ENCODE measurements at places on chromosomes 16 and 17.
A peak's percentile ranks its signal among the peaks of the same experiment; 100 is the strongest.

DNA sequence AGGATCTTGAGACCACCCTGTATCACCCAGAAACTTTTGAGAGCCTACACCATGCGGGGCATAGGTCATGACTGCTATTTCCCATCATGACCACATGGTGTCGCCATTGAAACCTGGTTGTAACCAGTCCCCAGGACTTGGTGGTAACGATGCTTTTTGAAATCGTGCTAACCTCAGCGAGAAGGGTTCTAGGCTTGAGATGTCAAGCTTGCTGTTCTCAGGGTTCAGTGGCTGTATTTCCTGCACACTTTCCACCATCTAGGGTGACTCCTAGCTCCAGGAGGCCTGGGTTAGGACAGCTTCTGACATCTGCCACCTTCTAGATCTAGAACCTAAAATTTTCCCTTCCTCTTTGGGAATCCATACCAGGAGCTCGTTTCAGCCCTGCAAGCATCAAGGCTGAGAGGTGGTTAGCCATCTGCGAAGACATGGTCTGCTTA is 13.0 kb upstream of the SPNS3 start:
- peak; percentile 59 for DNase-seq
- H3K36me3 ChIP-seq, result no peaks in the 10 kb centered on the region
- H3K4me3 ChIP-seq, result no peak overlapping the region
- H3K4me1 ChIP-seq, result peaks cover 4% of the 10 kb centered on the region
- H3K27ac ChIP-seq, result no peak overlapping the region

DNA sequence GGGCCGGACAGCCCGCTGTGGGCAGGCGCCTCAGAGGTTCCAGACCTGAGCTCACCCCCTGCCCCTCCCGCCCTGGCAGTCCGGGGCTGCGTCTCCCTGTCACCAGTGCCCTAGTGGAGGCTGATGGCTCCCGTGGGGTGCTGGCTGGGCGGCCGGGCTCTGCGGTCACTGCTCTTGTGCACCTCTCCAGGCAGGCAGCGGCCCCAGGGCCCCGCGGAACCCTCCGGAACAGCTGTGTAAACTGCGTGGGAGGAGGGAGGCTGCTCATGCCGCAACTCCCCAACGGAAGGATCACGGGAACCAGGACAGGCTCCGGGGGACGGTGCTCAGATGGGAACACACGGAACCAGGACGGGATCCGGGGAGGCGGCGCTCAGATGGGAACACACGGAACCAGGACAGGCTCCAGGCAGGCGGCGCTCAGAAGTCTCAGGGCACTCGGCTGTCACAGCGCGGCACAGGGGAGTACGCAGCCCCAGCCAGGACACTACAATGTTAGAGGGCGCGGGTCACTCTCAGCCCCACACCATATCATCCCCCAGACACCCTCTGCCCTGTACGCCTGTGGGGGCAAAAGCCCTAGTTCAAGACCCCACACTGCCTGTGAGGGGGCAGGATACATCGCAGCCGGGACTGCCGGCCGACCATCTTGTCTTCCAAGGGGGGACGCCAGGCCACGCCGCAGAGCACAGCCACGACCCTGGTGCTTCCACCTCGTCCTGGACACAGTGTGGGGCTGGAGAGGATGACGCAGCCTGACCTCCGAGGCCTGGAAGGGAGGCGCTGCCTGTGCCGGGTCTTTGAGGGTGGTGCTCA is 74.0 kb upstream of the GNG13 start:
- H3K4me3 ChIP-seq, result no peak overlapping the region
- H3K4me1 ChIP-seq, result no peaks in the 10 kb centered on the region
- no peak overlapping the region for H3K27ac ChIP-seq
- no peaks in the 10 kb centered on the region for H3K27me3 ChIP-seq
- H3K36me3 ChIP-seq, result no peaks in the 10 kb centered on the region

GRCh38 chr17:50466371-50467113 is 2.1 kb downstream of the CHAD start:
- H3K27ac ChIP-seq, result no peak overlapping the region
- no peak for DNase-seq
- no peak overlapping the region for H3K4me3 ChIP-seq

DNA sequence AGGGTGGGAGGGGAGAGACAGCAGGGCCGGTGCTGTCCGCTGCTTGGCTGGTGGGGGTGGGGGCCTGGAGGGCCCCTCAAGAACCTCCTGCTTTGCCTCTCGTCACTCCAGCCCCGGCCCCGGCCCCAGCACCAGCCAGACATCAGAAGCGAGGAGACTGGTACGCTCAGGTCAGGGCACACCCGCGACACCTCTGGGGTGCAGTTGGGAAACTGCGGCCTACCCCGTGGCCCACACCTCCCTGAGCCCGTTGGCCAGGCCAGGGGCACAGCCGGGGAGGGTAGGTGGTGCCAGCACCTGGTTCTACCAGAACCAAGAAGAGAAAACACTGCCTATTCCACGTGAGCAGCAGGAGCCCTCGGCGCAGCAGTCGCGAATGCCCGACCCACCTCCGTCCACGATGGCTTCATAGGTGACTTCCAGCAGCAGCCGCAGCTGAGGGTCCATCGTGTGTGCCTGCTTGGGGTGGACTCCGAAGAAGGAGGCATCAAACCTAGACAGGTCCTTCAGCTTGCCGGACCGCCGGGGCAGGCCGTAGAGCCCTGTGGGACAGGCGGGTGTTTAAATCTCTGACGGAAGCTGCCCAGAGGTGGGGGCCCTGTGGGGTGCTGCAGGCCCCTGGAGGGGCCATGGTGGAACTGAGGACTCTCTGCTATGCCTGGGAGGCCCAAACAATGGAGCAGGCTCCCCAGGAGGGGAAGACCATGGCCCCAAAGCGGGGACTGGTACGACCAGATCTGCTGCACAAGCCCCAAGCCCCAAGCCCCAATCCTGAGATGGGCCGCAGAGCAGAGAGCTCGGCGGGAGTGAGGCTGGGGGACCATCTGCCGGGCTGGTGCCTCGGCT is 2.9 kb downstream of the FASN start:
- H3K4me3 ChIP-seq, result peak overlapping the region; percentile 77
- no peak overlapping the region for H3K27ac ChIP-seq
- no peak for DNase-seq
- no peaks in the 10 kb centered on the region for H3K27me3 ChIP-seq
- H3K4me1 ChIP-seq, result peaks cover 7% of the 10 kb centered on the region
- peaks cover 34% of the 10 kb centered on the region for H3K36me3 ChIP-seq

DNA sequence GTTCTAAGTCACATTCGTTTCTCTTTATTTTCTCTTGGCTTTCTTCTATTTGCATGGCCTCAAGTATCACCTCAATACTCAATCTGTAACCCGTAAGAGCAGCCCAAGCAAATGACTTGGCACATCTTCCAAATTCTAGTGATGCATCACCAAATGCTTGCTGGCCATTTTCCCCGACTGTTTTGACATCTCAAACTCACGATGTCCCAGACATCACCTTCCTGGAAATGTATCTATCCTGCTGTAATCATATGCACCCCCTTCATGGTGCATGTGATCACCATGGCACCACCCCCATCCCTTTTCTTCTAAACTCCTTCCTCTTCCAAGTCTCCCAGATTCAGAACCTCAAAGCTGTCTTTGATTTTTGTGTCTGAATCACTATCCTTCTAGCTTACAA is 24.0 kb upstream of the ABCA5 start:
- H3K27me3 ChIP-seq, result peaks cover 24% of the 10 kb centered on the region
- no peak overlapping the region for H3K4me3 ChIP-seq
- no peak overlapping the region for H3K27ac ChIP-seq

- H3K27ac ChIP-seq, result peak within 1 kb of the TSS; percentile 99
- DNase-seq, result peak; percentile 59
- peaks cover 44% of the 10 kb centered on the region for H3K4me1 ChIP-seq
- H3K27me3 ChIP-seq, result no peaks in the 10 kb centered on the region
These were observed at the start of gene PIK3R5 for GRCh38 chr17:8965394-8966168. TSS of gene PIK3R5 (minus strand) at chr17:8965707. CDS start at chr17:8911494, 54,213 bp downstream.

DNA sequence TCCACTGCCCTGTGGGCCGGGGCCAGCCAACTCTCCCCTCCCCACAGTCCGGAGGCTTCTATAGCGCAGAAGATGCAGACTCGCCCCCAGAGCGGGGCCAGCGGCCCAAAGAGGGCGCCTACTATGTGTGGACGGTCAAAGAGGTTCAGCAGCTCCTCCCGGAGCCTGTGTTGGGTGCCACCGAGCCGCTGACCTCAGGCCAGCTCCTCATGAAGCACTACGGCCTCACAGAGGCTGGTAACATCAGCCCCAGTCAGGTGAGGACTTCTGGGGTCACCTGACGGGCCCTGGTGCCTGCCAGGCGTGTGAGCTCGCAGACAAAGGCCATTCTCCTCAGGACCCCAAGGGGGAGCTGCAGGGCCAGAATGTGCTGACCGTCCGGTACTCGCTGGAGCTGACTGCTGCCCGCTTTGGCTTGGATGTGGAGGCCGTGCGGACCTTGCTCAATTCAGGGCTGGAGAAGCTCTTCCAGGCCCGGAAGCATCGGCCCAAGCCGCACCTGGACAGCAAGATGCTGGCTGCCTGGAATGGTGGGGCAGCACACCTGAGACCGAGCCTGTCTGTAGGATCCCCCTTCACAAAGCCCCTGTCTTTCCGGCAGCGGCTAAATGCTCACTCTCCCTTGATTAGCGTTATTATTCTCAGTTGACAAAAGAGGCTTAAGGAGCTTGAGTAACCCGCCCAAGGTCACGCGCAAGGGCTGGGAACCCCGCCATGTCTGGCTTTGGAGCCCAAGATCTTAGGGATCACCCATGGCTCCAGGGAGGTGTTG is 3.9 kb downstream of the SPATA20 start:
- no peak overlapping the region for H3K27ac ChIP-seq
- peaks cover 2% of the 10 kb centered on the region for H3K4me1 ChIP-seq
- peaks cover 4% of the 10 kb centered on the region for H3K27me3 ChIP-seq

DNA sequence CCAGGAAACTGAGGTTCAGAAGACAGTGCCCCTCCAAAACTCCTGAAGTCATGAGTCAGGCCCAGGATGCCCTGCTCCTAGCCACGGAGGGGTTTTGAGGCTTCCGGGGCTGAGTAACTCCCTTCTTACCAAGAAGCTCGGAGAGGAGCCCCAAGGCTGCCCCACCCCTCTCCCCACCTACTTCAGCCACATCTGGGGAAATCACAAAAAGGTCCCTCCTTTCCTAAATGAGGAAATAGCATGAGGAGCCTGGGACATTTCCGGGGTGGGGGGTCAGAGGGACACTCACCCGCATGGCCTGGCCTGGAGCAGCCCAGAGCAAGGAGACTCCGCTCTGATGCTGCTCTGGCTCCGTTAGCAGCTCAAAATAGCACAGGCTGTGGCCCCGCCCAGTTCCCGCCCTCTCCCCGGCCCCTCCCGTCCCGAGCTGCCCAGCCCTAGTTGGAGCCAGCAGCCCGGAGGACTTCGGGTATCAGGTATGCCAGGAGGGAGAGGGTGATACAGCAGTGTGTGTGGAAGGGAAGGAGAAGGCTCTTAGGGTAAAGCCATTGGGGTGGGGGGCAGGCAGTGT is 40.1 kb downstream of the MYO18A start:
- peak overlapping the region; percentile 89 for H3K4me3 ChIP-seq
- H3K27me3 ChIP-seq, result no peaks in the 10 kb centered on the region
- peaks cover 63% of the 10 kb centered on the region for H3K4me1 ChIP-seq
- DNase-seq, result peak; percentile 78

- no peak for DNase-seq
- H3K27ac ChIP-seq, result no peak overlapping the region
- peaks cover 5% of the 10 kb centered on the region for H3K27me3 ChIP-seq
- H3K36me3 ChIP-seq, result no peaks in the 10 kb centered on the region
- H3K4me3 ChIP-seq, result no peak overlapping the region
- peaks cover 6% of the 10 kb centered on the region for H3K4me1 ChIP-seq
These were observed 7.7 kb upstream of the TMEM92 start for GRCh38 chr17:50266384-50267073.

DNA sequence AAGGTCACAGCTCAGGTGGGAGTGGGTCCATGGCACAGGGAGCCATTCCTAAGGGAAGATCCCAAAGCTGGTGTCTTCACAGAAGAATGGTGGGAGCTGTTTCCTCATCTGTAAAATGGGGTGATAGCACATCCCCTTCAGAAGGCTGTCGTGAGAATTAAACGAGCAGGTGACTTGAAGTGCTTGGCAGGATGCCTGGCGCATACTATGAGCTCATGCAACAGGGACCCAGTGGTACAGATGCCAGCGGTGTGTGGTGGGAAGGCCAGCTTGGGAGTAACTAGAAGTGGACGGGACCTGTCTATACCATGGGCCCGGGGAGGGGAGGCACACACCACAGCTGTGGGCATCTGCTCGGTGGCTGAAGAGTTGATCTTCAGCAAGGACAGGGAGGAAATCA is 189.3 kb upstream of the TNRC6C start:
- H3K27me3 ChIP-seq, result peaks cover 23% of the 10 kb centered on the region
- H3K36me3 ChIP-seq, result no peaks in the 10 kb centered on the region
- DNase-seq, result no peak

- H3K36me3 ChIP-seq, result peaks cover 36% of the 10 kb centered on the region
- H3K4me1 ChIP-seq, result peaks cover 37% of the 10 kb centered on the region
- peak overlapping the region; percentile 82 for H3K4me3 ChIP-seq
- H3K27ac ChIP-seq, result peak overlapping the region; percentile 89
These were observed 481 bp upstream of the BRD7 start for GRCh38 chr16:50369133-50369804.

GRCh38 chr17:76264425-76264754 is 758 bp upstream of the UBALD2 start:
- peaks cover 28% of the 10 kb centered on the region for H3K36me3 ChIP-seq
- no peak for DNase-seq
- H3K4me3 ChIP-seq, result peak overlapping the region; percentile 75
- H3K4me1 ChIP-seq, result peaks cover 51% of the 10 kb centered on the region
- peak overlapping the region; percentile 80 for H3K27ac ChIP-seq

GRCh38 chr17:1003972-1004768 is 7.2 kb downstream of the TIMM22 start:
- no peak overlapping the region for H3K27ac ChIP-seq
- no peak overlapping the region for H3K4me3 ChIP-seq

GRCh38 chr16:11396241-11397048 is 51.2 kb downstream of the RMI2 start:
- H3K36me3 ChIP-seq, result no peaks in the 10 kb centered on the region
- H3K4me3 ChIP-seq, result no peak overlapping the region
- no peak overlapping the region for H3K27ac ChIP-seq
- DNase-seq, result peak; percentile 56
- H3K27me3 ChIP-seq, result no peaks in the 10 kb centered on the region

GRCh38 chr17:50110591-50111349 is 15.6 kb downstream of the PDK2 start:
- H3K27me3 ChIP-seq, result peaks cover 6% of the 10 kb centered on the region
- H3K27ac ChIP-seq, result no peak overlapping the region
- H3K4me3 ChIP-seq, result no peak overlapping the region
- no peak for DNase-seq

DNA sequence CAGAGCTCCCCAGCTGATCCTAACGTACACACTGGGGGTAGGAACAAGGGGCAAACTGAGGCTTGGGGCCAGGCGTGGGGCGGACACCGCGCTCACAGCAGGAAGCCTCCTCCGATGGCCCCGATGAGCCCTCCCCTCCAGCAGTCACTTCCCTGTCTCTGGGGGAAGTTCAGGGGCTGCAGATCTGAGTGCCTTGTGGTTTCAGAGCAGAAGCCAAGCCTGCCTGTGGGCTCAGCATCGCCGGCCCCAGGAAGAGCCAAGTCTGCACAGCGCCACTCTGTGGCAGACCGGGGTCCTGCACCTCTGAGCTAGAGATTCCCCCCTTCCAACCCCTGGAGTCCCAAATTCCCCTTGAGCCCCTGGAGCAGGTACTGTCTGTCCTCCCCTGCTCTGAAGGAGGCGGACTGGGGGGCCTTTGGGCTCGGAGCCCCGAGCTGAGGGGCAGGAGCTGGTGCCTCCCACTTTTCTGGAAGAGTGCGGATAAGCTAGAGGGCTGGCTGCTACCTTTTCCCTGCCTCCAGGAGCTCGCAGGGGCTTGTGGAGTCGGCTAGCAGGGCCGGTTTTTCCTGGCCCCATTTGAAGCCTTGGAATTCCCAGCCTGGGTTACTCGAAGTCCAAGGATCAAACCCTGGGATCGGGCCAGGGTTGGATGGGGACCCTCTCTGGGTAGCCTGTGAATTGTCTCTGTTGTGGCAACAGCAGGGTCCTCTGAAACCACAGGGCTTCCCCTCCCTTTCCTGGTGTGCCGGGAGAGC is 2.9 kb downstream of the GSE1 start:
- no peaks in the 10 kb centered on the region for H3K27me3 ChIP-seq
- peak overlapping the region; percentile 17 for H3K27ac ChIP-seq
- H3K4me1 ChIP-seq, result peaks cover 19% of the 10 kb centered on the region
- peak overlapping the region; percentile 64 for H3K4me3 ChIP-seq
